Fibroblast of pulmonary artery (primary cell): ENCODE measurements at places on chromosomes 6 and 20.
A peak's percentile ranks its signal among the peaks of the same experiment; 100 is the strongest.

DNA sequence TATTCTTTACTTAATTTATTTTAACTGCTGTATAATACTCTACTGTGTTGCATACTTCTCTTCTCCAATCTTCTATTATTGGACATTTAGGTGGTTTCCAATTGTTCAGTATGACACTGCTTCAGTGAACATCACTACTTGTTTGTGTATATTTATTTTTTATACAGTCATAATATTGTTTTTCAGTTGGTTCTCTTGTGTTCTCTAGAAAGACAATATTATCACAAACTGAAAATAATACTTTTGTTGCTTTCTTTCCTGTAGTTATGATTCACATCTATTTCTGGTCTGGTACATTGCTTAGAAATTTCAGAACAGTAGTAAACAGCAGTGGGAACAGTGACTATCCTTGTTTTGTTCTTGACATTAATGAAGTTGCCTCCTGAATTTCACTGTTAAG lies 62.8 kb upstream of the GTSF1L start:
- DNase-seq, result peak; percentile 33

GRCh38 chr6:42368181-42368580 lies 83.5 kb downstream of the TRERF1 start:
- peak; percentile 21 for DNase-seq

DNA sequence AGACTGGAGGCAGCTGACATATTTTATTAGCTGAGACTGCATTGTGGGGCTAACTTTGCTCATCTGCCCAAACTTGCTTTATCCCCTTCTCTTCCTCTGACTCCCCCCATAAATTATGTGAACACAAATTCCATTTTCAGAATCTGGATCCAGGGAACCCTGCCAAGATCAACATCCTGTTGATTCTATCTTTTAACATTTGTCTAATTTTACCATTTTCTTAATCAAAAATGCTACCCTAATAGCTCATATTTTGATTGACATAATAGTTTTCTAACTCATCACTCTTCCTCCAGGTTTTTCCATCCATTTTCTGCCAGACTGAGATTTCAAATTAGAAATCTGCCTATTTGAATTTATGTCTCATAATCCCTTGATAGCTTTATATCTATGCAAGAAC lies 184.7 kb upstream of the PRSS16 start:
- DNase-seq, result no peak

DNA sequence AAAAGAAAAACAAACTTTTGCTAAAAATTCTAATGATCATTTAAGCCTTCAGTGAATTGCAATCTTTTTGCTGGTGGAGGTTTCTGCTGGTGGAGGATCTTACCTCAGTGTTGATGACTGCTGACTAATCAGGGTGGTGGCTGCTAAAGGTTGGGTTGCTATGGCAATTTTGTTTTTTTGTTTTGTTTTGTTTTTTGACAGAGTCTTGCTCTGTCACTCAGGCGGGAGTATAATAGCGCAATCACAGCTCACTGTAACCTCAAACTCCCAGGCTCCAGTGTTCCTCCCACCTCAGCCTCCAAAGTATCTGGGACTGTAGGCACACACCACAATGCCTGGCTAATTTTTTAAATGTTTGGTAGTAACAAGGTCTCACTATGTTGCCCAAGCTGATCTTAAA lies 94.7 kb downstream of the ANKRD6 start:
- DNase-seq, result no peak

GRCh38 chr20:44711237-44711636 lies 3.9 kb upstream of the CCN5 start:
- peak; percentile 71 for DNase-seq

DNA sequence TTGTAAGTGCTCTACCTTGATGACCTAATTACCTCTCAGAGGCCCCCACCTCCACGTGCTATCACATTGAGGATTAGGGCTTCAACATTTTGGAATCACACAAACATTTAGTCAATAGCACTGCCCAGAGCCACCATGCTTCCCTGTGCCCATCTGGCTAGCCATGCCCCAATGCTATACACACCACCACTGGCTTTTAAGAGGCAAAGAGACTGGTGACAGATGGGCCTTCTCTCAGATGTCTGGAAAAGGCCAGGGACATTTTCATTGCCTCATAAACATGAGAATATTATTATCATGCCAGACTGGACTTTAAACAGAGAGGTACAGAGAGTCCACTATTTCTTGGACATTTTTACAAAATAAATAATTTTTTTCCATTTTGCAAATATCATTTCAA lies 29.8 kb downstream of the TRMT6 start:
- no peak for DNase-seq

- DNase-seq, result no peak
Observed at GRCh38 chr20:51833326-51833725, 31.0 kb upstream of the SALL4 start.

- peak; percentile 80 for DNase-seq
Observed at GRCh38 chr6:26327450-26328264, 37.3 kb upstream of the BTN3A2 start.

- no peak for DNase-seq
Observed at GRCh38 chr6:64489763-64490162, 854.2 kb downstream of the PHF3 start.

DNA sequence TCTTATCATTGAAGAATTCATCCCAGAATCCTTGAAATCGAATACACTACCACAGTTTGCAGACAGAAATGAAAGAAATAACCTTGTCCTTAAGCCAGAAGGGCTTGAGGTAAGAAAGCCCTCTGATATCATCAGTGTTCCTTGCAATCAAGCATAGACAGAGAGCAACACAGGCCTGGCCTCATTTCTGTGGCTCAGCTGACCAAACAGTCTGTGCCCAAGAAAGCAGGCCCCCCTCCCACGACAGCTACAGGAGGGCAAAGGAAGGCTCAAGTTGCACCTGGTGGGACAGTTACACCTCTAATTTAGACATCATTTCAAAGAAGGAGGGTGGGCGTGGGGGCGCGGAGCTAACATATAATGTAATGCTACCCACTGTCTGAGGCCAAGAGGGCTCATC lies 21.6 kb downstream of the KIF16B start:
- DNase-seq, result no peak

- no peak for DNase-seq
Observed at GRCh38 chr6:166902211-166902755, 54.1 kb downstream of the RNASET2 start.

DNA sequence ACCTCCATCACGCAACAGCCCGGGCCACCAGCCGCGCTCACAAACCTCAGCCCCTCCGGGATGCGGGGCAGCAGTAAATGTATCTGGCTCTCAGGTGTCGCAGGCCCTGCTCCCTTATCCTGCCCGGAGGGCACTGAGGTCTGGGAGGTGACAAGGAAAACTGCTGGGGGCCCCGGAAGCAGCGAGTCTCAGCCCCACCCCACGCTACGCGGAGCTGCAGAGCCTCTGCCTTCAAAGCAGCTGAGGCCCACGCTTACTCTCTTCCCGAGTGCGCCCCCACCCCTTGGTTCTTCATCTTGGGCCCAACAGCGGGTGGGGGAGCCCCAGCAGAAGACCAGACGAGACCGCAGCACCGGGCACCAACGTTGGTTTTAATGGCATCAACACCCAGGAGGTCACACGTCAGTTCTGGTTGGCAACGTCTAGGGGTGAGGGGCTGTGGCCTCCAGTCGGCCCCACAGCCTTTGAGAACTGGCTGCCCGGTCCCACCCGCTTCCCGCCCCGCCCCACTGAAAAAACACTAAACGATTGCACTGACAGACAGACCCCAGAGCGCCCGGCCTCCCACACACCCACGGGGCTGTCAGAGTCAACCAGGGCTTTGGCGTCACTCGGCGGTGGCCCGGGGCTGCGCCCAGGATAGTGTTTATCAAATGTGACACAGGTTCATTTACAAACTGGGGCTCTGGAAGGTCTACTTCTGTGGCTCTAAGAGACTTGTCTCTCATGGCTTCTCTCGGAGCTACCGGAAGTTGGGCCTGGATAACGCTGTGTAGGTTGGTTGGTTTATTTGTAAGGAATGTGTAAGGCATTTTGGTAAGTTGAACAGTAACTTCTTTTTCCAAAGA lies 43.7 kb downstream of the DSTN start:
- no peak for DNase-seq

DNA sequence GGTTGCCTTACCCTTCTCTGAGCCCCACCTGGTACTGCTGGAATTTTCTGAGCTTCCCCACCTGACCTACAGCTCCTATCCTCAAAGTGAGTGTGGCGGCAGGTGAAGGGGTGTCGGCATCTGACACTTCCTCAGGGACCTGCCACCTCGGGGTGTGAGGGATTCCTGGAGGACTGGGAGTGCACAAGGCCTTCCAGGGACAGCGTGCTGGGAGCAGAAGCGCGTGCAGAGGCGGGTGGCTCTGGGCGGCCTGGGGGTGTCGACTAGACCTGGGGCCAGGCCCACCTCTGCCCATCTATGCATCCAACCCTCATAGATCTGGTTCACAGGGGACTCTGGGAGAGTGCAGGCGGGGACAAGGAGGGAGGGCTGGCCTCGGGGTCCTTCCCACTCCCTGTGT lies 7.8 kb downstream of the DLGAP4 start:
- DNase-seq, result no peak

DNA sequence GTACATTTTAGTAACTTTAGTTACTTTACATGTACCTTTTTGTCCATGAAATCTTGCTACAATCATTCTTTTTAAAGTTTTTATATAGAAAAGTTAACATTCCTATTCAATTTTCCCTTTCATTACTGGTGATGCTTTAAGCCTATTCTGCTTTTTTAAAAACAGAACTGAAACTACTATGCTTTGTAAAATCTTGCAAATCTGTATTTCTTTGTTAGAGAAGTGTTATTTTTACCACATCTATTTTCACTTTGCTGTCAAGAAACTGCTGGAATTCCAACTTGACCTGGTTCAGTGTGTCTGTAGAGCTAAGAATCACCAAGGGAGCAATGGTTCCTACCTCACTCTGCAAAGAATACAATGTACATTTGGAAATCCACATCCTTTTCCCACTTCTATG lies 21.8 kb upstream of the SAMD5 start:
- no peak for DNase-seq

GRCh38 chr6:1091900-1092299 lies 220.0 kb upstream of the FOXQ1 start:
- no peak for DNase-seq

DNA sequence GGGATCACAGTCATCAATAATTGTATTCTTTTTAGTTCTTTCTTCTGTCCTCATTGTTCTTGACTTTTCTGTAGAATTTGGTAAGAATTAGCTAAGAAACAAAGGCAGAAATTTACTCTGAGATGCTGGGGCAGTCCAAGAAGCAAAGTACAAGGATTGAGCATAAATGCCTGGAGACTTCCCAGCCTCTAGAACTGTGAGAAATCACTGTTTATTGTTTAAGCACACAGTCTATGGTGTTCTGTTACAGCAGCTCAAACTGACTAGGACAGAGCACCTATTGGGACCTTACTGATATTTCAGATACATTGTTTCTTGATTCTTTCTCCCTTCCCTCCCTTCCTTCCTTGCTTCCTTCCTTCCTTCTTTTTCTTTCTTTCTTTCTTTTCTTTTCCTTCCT lies 192.7 kb upstream of the SLC35B3 start:
- DNase-seq, result no peak

GRCh38 chr6:2714111-2714895 lies 36.4 kb downstream of the MYLK4 start:
- DNase-seq, result peak; percentile 93

DNA sequence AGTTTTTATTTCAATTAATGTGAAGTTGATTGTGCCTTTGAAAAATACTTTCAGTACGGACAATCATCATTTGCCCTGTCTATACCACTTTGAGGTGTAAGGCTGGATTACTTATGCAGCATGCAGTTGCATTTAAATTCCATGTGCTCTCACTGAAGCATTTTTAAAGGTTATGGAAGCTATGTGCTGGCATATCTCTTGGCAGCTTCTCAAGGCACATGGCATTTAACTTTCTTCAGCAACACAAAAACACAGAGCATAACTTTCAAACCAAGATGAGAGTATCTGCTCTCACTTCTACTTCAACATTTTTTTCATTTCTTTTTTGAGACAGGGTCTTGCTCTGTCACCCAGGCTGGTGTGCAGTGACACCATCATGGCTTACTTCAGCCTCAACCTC lies 360.6 kb upstream of the RUNX2 start:
- DNase-seq, result peak; percentile 16

DNA sequence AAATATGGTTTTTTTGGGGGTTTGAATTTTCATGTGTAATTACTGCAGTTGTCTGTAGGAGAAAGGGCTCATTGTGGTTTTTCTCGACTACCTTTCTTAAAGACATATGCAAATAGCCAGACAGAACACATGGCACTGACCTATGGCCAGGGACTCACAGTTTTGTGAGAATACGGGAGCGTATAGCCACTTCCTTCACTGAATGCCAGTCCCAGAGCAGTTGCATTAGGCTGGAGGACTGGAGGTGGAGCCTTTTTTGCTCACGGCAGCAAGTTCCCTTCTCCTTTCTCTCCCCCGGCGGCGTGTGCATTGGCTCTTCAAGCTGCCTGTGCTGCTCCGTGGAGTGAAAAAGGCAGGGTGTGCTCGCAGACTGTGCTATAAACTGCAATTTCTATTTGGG lies 114.9 kb downstream of the AKAP7 start:
- peak; percentile 63 for DNase-seq

DNA sequence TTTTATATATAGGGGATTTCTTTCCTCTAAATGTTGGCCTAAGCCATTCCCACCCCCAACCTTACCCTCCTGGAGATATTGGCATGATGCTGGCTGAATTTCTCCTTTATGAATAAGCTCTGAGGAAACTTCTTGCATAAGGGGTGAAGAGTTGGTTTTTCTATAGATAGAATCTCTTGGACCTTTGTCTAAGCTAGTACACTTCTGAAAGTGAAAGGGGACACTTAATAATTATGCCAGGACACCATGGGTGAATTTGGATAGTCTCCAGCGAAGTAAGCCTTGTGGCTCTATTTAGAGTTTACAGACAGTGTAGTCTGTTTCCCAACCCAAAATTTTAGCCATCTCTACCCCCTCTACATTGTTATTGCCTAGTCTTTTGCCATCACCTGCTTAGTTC lies 27.1 kb upstream of the FABP7 start:
- no peak for DNase-seq
